Stimulated activated CD8-positive, alpha-beta memory T cell treated with anti-CD3 and anti-CD28 coated beads, Interleukin-4, amount 100 ng/mL, for 1 hour (primary cell): ENCODE measurements at places on chromosomes 4 and X.

- no peak for DNase-seq
These were observed 54.8 kb downstream of the CASP6 start for GRCh38 chr4:109648266-109648996.

- DNase-seq, result no peak
These were observed 129.3 kb upstream of the FAM9B start for GRCh38 chrX:9163214-9163709.

GRCh38 chr4:43564107-43564506 lies 671.6 kb downstream of the GRXCR1 start:
- no peak for DNase-seq

DNA sequence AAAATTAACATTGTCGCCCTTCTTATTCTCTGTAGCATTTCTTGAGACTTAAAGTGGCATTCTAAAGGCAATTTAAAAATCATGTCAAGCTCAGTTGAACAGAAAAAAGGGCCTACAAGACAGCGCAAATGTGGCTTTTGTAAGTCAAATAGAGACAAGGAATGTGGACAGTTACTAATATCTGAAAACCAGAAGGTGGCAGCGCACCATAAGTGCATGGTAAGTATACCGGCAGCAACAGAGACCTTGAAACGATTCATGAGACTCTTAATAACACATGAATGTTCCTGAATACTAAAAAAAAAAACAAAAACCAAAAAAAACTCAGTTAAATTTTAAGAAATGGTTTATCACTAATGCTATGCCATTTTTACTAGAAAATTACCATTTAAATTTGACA lies 82.4 kb upstream of the HPRT1 start:
- DNase-seq, result no peak

DNA sequence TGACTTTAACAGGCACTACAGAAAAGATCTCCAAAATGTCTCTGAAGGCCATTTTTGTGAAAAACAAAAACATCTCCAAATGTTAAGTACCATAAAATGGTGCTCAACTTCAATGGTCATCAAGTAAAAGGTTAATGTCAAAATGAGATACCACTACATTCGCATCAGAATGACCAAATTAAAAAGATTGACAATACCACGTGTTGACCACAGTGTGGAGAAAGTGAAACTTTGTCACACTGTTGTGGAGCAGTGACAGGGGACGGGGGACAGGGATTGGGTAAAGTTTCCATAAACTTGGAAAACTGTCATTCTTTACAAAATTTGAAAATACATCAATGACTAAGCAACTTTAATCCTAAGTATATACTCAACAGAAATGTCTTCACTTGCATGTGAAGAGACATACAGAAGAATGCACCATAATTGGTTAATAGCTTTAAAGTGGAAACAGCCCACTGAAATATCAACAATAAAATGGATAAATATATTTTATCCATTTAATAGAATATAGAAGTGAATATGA lies 19.1 kb upstream of the CISD2 start:
- no peak for DNase-seq

GRCh38 chrX:130878350-130879341 lies 24.4 kb downstream of the ENOX2 start:
- no peak for DNase-seq

DNA sequence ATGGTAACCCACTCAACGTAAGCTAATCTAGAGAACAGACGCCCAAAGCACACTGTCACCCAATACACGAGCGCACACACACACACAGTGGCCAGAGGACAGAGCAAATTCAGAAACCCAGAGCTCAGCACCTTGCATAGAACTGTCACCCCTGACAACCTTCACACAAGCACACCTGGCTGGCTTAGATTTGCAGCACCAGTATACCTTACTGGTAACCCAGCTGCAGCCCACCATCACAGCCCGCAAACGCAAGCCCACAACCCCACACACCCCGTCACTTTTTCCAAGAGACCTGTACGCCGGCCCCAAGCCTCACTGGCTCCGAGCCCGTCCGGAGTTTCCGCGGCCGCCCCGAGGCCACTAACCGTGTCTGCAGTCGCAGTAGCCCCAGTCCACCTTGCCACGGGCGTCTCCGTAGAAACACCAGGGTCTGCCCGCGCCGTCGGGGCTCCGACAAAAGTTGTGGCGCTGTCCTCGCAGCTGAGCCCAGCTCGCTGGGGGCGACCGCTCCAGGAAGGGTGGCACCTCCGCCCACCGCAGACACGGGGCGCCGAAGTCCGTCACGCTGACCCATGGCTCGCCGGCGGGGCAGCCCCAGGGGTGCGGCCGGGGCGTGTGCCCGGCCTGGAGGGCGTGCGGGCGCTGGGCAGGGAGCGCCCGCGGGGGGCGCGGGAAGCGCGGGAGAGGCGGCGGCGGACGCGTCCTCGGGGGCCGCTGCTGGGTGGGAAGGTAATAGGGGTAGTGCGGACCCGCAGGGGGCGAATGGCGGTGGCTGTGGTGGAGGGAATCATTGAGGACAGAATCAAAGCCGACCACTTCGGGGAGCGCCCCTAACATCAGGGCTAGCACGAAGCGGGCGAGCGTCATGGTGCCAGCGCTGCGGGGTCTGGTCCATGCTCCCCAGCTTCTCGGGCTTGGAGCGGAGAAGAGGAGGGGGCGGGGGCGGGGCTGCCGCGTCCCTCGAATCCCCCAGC lies 664 bp downstream of the PRSS12 start:
- no peak for DNase-seq

DNA sequence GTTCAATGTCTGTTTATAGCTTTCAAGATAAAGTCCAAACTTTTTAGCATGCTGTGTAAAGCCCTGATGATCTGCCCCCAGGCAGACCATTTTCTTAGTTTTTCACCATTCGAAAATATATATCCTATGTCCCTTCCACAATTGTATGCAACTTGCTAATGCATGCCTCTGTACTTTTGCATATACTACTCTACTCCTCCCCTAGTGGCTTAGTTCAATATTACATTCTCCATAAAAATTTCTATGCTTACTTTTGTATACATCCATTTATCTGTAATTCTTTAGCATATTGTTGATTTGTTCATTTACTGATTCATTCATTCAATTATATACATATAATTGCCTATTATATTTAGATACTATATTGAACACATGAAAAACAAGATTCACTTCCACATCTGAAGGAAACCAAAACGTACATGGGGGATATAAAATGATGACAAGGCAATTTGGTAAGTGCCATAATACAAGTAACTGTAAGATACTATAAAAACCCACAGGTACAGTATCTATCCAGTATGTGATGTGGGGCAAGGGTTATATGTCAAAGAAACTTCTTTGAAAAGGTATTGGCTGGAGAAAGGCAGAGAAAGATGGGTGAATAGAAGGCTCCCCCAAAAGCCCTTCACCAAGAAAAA lies 902.5 kb downstream of the FAM133A start:
- DNase-seq, result no peak

GRCh38 chrX:67545893-67546495 lies 2.2 kb downstream of the AR start:
- no peak for DNase-seq

GRCh38 chrX:24515447-24515846 lies 50.4 kb downstream of the PDK3 start:
- no peak for DNase-seq

DNA sequence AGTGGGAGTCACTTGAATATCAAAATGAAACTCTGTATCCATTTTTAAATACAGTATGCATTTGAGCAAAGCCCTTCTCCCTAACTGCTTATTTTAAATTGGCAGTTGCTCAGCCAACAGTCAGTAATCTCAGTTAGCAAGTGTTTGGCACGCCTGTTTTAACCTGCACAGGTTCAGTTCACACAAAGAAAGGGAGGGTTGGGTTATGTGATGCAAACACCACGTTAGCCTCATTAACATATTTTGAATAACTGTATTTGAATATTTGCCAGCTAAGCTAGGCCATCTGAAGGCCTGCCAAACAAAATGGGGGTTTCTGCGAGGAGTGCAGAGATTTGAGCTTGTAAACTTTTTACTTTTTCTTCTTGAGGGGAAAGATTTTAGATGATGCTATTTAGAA lies 19.8 kb downstream of the GAB1 start:
- no peak for DNase-seq

DNA sequence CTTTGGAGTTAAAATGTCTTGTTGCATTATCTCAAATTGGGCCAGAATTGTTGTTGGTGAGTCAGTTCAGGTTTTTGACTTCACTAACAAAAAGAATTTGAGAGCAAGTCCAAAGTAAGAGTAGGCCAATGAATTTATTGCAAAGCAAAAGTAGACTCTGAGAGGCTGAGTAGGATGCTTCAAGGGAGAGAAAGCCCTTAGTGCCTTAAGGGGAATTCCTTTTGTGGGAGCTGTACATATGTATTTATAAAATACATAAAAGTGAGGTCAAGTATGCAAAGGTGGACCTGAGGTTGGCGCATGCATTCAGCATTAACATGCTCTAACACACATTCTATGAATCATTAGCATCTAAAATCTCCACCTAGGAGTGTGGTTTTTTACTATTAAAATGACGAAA lies 565.4 kb downstream of the GRXCR1 start:
- no peak for DNase-seq

DNA sequence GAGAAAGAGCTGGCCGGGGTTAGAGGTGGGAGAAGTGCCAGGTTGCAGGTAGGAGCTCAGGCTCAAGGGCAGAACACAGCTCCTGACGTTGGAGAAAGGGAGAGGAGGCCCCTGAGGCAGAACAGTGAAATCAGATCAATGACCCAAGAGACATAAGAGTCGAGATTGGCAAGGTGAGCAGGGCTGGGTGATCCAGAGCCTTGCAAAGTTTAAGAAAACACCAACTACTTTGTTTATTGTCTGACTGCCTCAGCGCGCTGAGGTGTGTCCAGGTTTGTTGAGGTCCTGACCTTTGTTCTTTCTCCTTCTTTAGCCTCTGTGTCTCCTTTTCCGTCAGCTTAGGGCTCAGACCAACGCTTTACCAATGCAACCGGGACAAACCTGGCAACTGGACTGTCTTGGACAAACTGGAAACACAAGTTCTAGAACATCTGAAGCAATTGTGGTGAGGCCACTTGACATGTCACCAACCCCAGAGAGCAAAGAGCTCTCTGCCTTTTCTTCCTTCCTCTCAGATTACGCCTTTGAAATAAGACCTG lies 28.3 kb downstream of the CHRNA9 start:
- no peak for DNase-seq

GRCh38 chr4:74474345-74475090 lies 29.6 kb downstream of the AREG start:
- no peak for DNase-seq

DNA sequence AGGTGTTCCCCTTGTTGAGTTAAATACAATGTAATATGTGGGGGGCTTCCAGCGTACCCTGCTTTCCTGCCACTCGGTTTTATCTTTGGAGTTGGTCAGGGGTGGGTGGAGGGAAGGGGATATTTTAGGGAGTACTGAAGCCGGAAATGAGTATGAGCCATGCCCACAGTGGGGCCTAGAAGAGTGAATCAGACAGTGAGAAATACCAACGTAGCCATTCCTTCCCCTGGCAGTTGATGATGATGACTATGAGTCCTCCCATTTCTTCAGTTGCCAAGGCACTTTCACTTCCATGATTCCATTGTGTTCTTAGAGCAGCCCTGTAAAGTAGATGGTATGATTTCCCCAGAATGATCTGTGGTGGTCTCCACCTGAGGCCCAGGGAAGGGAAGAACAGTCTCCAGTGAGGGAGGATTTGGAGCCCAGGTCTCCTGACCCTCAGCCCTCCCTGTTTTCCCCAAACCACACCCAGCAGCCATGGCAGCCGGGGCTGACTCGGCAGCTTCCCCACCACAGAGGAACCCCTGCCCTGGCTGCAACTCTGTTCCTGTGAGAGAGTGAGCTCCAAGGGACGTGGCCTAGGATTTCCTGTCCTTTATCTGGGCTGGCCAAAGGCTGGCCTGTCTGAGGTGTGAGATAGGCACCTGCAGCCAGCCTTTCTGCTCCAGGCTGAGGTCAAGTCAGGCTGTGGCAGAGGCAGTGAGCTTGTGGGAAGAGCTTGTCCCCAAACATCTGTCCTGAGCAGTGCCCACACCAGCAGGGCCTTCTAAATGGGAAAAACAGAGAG lies 52.7 kb downstream of the STARD8 start:
- DNase-seq, result no peak

DNA sequence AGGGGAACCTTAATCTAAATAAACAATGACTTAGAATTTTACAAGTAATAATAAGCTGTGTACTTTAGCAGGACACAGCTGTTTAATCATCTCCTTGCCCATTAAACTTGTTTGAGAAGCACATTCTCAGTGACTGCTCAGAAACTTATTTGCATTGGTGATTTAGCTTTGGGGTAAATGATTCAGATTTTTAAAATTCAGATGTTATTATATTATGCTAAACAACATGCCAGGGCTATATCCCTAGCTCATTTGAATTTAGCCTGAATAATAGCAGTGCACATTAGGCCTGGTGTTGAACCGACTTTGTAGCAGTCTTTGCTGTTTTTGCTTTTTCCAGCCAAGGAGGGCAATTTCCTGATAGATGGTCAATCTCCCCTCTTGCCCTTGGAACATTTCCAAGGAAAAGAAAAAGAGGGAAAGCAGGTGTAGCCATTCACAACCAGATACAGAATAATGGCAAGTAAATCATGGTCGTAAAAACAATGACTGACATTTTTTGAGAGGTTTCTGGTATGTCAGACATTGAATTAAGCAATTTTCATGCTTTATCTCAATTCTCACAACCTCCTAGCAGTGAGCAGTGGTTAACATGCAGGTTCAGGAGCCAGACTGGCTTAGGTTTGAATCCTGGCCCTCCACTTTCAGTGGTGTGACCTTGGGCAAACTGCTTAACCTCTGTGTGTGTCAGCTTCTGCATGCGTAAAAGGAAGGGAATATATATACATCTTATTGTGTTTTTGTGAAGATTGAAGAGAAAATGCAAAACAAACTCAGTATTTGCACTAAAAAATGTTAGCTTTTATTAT lies 16.8 kb downstream of the ARHGEF38 start:
- no peak for DNase-seq

DNA sequence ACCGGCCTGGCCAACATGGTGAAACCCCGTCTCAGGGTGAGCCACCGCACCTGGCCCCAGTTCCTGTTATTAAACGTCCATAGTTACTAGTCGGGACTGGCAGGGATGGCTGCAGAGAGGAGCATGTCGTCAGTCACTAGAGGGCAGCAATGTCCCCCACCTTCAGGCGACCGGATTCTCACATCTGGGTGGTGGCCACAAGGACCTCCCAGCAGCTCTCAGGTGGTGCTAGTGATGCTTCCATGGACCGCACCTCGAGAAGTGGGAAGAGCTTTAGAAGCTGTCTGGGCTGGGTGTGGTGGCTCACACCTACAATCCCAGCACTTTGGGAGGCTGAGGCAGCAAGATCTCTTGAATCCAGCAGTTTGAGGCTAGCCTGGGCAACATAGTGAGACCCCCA lies 13.3 kb upstream of the IL3RA start:
- DNase-seq, result peak; percentile 21

GRCh38 chr4:57037982-57038604 lies 59.4 kb downstream of the POLR2B start:
- no peak for DNase-seq
